ENCODE measurements at places on chromosomes 5 and 9. TPM values are rescaled to one million over a fixed set of nuclear protein-coding genes. Genes with fewer than 3 reads are reported as not detected.

- no peaks in the 10 kb centered on the region for H3K4me1 ChIP-seq
- no peak for DNase-seq
- no peaks in the 10 kb centered on the region for H3K27me3 ChIP-seq
- no peak overlapping the region for H3K27ac ChIP-seq
- no peaks in the 10 kb centered on the region for H3K36me3 ChIP-seq
These were observed 41.6 kb upstream of the CCNG1 start for GRCh38 chr5:163395792-163396191.

GRCh38 chr5:146079695-146080373 lies 25.5 kb downstream of the PLAC8L1 start:
- no peaks in the 10 kb centered on the region for H3K36me3 ChIP-seq
- no peaks in the 10 kb centered on the region for H3K4me1 ChIP-seq
- no peak overlapping the region for H3K4me3 ChIP-seq
- no peaks in the 10 kb centered on the region for H3K27me3 ChIP-seq
- DNase-seq: peak; percentile 55
- H3K27ac ChIP-seq: no peak overlapping the region

DNA sequence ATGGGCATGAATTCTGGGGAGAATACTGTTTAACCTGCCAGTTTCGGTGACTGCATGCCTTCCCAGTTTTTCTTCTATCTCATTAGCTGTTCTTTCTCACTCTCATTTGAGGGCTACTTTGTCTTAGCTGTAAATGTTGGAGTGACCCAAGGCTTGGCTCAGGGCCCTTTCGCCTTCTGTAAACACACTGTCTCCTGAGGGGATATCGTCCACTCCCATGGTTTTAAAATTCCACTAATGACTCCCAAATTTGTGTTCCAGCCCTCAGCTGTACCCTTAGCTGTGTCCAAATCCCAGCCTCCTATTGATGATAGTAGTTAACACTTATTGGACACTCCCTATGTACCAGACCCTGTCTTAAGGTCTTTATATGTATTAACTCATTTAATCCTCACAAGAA lies 14.1 kb upstream of the RNF145 start:
- no peaks in the 10 kb centered on the region for H3K4me1 ChIP-seq
- no peak for DNase-seq
- peaks cover 2% of the 10 kb centered on the region for H3K27me3 ChIP-seq

DNA sequence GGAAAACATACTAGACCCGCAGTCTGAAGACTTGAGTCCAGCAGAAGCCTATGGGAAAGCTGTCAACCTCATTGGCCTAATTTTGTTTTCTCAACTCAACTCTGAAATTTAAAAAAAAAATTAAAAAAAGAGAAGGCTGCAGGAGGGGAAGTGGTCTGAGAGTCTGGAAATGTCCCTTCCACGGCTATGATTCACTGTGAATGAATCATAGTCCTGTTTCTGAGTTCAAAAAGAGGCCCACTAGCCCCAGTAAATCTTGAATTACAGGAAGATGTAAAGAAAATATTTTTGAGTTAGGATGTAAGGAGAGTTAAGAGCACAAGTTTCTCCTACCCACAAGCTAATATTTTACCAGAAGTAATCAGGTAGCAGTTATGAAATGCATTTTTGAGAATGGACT lies 565.5 kb upstream of the DMAC1 start:
- no peak overlapping the region for H3K4me3 ChIP-seq
- DNase-seq: peak; percentile 83
- H3K4me1 ChIP-seq: peaks cover 25% of the 10 kb centered on the region
- H3K27ac ChIP-seq: peak overlapping the region; percentile 88
- no peaks in the 10 kb centered on the region for H3K36me3 ChIP-seq
- H3K27me3 ChIP-seq: no peaks in the 10 kb centered on the region

GRCh38 chr5:38585816-38586215 lies 29.4 kb upstream of the LIFR start:
- DNase-seq: no peak
- H3K36me3 ChIP-seq: no peaks in the 10 kb centered on the region
- no peak overlapping the region for H3K4me3 ChIP-seq
- H3K27me3 ChIP-seq: peaks cover 9% of the 10 kb centered on the region
- H3K4me1 ChIP-seq: no peaks in the 10 kb centered on the region

GRCh38 chr5:156435101-156435500 lies 108.1 kb downstream of the SGCD start:
- DNase-seq: no peak
- no peaks in the 10 kb centered on the region for H3K27me3 ChIP-seq
- H3K36me3 ChIP-seq: no peaks in the 10 kb centered on the region
- no peaks in the 10 kb centered on the region for H3K4me1 ChIP-seq

- H3K27me3 ChIP-seq: no peaks in the 10 kb centered on the region
- H3K4me3 ChIP-seq: no peak overlapping the region
- no peak for DNase-seq
- no peaks in the 10 kb centered on the region for H3K36me3 ChIP-seq
These were observed 2191.0 kb upstream of the ACO1 start for GRCh38 chr9:30193421-30193820.

- no peaks in the 10 kb centered on the region for H3K36me3 ChIP-seq
- no peaks in the 10 kb centered on the region for H3K4me1 ChIP-seq
- H3K4me3 ChIP-seq: no peak overlapping the region
- H3K27me3 ChIP-seq: no peaks in the 10 kb centered on the region
These were observed 64.9 kb downstream of the ZNF354C start for GRCh38 chr5:179124853-179125788.

DNA sequence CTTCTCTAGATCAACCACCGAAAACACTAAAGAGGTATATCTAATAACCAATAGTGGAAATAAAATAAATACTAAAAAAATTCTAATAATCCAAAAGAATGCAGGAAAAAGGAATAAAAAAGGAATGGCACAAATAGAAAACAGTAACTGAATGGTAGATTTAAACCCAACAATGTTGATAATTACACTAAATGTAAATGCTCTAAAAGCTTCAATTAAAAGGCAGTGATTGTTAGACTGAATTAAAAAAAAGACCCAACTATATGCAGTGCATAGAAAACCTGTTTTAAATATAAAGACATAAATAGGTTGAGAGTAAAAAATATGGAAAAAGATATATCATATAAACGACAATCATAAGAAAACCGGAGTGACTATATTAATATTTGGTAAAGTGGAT lies 9.2 kb upstream of the ZBTB5 start:
- no peak overlapping the region for H3K27ac ChIP-seq
- no peaks in the 10 kb centered on the region for H3K36me3 ChIP-seq

DNA sequence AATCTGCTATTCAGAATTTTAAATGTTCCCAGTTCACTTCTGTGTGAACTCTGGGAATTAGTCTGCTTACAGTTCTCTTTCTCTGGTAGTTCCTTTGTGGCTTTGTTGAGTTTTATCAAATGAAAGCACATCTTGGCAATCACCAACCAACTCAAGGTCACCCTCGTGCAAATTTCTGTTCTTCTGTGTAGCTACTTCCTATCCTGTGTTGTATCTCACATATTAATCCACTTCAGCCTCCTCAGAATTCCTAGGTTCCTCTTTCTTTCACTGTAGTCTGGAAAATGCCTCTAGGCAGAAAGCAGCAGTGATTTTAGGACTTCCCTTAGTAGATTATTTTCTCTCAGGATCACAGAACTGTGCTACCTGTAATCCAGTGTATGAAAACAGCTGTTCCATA lies 100.3 kb downstream of the AUH start:
- H3K4me1 ChIP-seq: no peaks in the 10 kb centered on the region
- no peak for DNase-seq
- no peaks in the 10 kb centered on the region for H3K36me3 ChIP-seq
- no peak overlapping the region for H3K27ac ChIP-seq

- no peak overlapping the region for H3K27ac ChIP-seq
- DNase-seq: no peak
- no peaks in the 10 kb centered on the region for H3K36me3 ChIP-seq
- H3K27me3 ChIP-seq: no peaks in the 10 kb centered on the region
These were observed 448.4 kb downstream of the MTRR start for GRCh38 chr5:8317335-8317734.

DNA sequence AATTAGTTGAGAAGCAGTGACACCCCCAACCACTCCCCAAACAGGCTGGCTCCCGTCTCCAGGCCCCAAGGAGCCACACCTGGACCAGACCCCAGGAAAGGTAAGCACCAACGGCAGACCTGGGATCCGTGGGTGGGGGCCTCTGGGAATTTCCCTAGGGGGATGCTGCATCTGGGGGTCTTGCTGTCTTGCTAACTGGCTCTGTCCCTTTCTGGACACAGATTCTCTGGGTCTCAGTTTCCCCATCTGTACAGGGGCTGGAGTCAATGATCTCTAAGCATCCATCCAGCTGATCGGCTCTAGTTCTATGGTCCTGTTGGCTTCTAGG lies 27.9 kb upstream of the IL17B start:
- peak overlapping the region; percentile 89 for H3K4me3 ChIP-seq
- no peaks in the 10 kb centered on the region for H3K27me3 ChIP-seq
- H3K27ac ChIP-seq: peak overlapping the region; percentile 97
- DNase-seq: no peak
- H3K4me1 ChIP-seq: peaks cover 61% of the 10 kb centered on the region

GRCh38 chr5:172617817-172618216 lies 23.2 kb upstream of the NEURL1B start:
- no peak for DNase-seq
- no peak overlapping the region for H3K4me3 ChIP-seq
- H3K36me3 ChIP-seq: no peaks in the 10 kb centered on the region
- no peaks in the 10 kb centered on the region for H3K4me1 ChIP-seq

The ARSK gene
- total RNA-seq: 9.0 TPM

The ADGRD2 gene
- not detected for total RNA-seq

The FLT4 gene
- 7.2 TPM for total RNA-seq

The LCN10 gene
- total RNA-seq: not detected

The SEMA6A gene
- total RNA-seq: 34.2 TPM

The C9orf50 gene
- not detected for total RNA-seq

All from astrocyte (in vitro differentiated cells and primary cell).